ENCODE measurements at places on chromosomes 2 and 18. TPM values are rescaled to one million over a fixed set of nuclear protein-coding genes. Genes with fewer than 3 reads are reported as not detected.

Gene CNNM3
- total RNA-seq: 35.5 TPM

GRCh38 chr18:24120676-24121075 lies 18.2 kb upstream of the CABYR start:
- DNase-seq: no peak

DNA sequence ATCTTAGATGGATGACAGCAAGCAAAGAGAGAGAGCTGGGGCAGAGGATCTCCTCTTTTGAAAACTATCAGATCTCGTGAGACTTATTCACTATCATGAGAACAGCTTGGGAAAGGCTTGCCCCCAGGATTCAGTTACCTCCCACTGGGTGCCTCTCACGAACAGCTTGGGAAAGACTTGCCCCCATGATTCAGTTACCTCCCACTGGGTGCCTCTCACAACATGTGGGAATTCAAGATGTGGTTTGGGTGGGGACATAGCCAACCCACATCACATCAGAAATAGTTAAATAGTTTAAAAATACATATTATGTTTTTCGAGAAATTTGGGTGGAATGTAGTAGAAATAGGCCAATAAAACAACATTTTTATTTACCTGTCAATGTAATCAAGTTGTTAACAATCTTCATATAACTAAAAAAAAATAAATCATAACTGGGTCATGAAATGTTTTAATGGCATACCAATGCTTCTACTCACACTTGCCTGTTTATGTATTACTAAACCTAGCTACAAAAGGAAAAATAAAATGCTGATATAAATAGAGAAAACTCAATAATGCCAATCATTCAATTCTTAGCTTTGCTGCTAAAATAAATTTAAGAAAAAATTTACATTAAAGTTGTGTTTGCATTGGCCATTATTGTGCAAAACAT lies 608.9 kb downstream of the SUCLG1 start:
- no peak for DNase-seq

DNA sequence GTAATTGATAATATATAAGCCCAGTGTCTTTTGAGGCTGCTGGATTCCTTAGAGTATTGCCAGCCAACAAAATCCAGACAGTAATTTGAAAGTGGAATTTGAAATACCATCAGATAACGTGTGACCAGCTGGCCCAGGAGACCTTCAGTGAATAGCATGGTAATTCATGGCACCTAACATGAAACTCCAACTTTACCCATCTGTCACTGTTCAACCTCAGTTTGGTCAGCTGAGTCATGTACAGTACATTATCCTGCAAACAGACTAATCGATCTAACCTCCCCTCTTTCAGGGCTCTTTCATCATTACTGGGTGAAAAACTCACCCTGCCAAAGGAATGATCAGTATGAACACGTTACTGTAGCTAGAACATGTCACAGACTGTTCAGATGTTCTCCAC lies 230.6 kb downstream of the DOK6 start:
- no peak for DNase-seq

Gene SIX2
- not detected for total RNA-seq

Gene NDUFS1
- total RNA-seq: 140 TPM

GRCh38 chr2:203959672-203960071 lies 23.1 kb downstream of the ICOS start:
- DNase-seq: no peak

DNA sequence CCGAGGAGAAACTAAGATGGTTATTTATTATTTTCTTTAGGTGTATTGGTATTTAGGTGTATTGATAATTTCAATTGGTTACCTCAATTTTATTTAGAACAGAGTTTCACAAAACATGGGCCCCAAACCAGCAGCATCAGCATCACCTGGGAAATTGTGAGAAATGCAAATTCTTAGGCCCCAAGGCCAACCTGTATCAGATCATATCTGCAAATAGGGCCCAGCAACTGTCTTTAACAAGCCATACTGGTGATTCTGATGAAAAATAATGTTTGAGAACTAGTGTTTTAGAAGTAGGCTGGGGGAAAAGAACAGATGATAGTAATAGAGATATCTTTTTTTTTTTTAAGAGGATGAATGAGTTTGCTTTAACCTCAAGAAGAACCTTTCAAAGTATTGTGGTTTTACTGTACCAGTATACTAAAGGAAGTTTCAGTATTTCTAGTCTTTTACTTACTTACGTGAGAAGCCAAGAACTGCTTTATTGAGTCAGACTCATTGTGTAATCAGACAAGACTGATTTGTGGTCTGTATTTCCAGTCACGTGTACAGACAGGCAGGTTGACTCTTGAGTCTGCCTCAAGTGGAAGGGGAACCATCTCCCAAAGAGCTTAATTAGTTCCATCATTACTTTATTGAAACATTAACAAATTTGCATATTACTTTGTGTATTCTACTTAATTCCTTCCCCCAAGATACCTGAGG lies 60.4 kb upstream of the GAREM1 start:
- DNase-seq: no peak

Gene RAMP1
- total RNA-seq: 10.9 TPM

Gene LMAN1
- 54.1 TPM for total RNA-seq
